ENCODE measurements at places on chromosomes 4 and X.

GRCh38 chrX:153075366-153075765, 3.1 kb downstream of the PNMA6A start:
- no peak for DNase-seq

DNA sequence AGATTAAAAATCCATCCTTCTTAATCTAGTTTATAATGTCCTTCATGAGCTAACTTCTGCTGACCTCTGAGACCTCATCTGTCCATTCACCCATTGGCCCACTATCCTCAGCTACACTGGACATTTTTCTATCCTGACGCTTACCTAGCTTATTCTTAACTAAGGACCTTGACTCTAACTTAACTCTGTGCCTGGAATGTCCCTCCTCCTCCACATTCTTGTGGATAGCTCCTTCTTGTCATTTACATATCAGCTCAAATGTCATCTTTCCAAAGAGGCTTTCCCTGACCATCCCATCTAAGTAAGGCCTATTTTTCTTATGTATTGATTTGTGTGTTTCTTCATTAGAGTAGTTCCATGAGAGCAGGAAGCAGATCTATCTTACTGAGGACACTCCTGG, 54.7 kb downstream of the ATXN3L start:
- no peak for DNase-seq

DNA sequence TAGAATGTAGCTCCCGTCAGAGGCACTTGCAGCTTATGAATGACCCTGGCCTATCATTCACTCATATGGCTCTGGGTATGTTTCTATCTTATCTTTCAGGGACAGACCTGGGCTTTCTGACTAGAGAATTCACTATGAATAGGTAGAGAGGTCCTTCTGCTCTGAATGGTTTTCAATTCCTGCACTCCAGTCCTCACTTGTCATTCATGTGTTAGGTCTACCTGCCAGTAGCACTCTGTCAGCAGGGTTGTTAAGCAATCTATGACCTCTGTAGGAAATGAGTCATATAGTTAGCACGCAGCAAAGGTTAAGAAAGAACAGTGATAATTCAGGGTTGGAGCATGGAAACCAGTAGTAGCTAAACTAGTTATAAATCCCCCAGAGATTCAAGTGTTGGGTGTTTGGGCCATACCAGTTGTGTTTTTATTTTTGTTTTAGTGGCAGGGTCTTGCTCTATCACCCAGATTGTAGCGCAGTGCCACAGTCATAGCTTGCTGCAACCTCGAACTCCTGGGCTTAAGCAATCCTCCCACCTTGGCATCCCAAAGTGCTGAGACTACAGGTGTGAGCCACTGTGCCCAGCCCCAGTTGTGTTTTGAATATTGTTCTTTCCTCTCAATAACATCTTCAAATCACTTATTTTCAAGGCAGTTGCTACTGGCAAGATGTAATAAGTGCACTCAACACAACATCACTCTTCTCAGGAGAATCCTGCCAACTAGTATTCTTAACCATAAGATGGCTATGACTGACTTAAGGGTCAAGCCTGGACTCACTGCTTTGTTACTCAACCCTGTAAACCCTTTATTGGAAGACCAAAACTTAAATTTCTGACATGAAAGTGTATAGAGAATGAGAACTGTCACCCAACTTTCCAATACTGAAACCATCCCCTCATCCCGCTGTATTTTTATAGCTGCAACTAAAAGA, 25.1 kb downstream of the ARL13A start:
- no peak for DNase-seq

- DNase-seq = no peak
Measured at GRCh38 chr4:181018913-181019312, 1224.3 kb upstream of the TENM3 start.

- no peak for DNase-seq
Measured at GRCh38 chr4:12421364-12421763, 992.7 kb upstream of the HS3ST1 start.

- DNase-seq = no peak
Measured at GRCh38 chrX:135327299-135327698, 18.0 kb downstream of the ETDC start.

- DNase-seq = no peak
Measured at GRCh38 chr4:43351970-43352806, 459.7 kb downstream of the GRXCR1 start.

GRCh38 chrX:22063284-22063683, 31.2 kb downstream of the PHEX start:
- no peak for DNase-seq

- no peak for DNase-seq
Measured at GRCh38 chr4:119765951-119766350, 137.3 kb upstream of the PDE5A start.

DNA sequence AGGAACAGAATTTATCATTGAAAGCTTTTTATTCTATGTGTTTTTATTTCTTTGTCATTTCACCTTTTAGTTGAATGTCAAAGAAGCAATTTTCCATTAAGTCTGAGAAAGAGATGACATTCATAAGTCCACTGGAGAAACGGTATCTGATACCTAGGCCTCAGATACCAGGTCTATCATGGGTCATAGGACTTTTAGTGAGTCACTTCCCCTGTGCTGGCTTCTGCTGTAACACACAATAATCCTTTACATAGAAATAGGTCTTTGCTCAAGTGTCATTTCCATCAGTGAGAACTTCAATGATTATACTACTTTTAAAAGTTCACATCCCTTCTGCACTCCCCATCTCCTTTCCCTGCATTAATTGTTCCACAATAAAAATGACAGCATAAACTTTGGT, 125.5 kb upstream of the ARMCX2 start:
- no peak for DNase-seq

DNA sequence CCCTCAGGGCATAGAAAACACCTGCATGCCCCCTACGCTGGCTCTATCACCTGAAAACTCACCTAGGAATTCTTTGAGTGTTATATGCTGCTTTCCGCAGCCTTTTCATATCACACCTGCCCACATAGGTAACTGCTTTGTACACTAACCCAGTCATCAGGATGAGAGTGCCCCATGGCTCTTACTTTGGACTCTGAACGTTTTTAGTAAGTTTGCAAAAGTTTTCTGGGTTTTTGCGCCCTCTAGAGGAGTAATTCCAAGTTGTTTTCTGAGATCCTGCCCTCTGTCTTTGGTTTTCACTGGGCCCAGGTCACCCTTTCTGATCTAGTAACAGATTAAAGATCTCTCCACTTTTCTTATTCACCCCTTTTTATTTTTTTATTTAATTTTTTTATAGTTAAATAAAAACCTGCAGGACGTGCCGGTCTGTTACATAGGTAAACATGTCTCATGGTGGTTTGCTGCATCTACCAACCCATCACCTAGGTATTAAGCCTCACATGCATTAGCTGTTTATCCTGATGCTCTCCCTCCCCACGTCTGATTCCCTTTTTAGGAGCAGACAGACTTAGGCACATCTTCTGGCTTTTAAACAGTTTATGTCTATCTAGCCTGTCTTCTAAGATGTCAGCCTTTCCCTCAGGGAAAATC, 139.2 kb downstream of the NWD2 start:
- no peak for DNase-seq

GRCh38 chr4:1792832-1793495, at the start of gene FGFR3:
Gene FGFR3, plus strand, starts transcription at chr4:1793293. Its CDS starts 642 bp downstream, at chr4:1793935.
- peak; percentile 16 for DNase-seq

DNA sequence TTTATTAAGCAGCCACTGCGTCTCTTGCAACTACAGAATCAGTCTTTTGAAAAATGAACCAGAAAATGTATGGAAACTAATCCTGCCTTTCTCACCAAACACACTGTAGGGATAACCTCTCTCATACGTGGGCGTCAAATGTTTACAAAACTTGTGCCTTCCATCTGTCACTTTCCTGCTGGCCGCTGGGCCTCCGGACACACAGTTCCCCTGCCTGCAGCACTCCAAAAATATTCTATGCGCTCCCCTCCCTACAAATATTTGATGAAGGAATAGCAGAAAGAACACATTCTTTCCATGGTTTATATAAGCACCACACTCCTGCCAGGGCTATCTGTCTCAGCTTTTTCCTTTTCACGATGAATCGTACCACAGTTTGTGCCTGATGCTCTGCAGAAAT, 14.9 kb upstream of the CYTL1 start:
- no peak for DNase-seq

DNA sequence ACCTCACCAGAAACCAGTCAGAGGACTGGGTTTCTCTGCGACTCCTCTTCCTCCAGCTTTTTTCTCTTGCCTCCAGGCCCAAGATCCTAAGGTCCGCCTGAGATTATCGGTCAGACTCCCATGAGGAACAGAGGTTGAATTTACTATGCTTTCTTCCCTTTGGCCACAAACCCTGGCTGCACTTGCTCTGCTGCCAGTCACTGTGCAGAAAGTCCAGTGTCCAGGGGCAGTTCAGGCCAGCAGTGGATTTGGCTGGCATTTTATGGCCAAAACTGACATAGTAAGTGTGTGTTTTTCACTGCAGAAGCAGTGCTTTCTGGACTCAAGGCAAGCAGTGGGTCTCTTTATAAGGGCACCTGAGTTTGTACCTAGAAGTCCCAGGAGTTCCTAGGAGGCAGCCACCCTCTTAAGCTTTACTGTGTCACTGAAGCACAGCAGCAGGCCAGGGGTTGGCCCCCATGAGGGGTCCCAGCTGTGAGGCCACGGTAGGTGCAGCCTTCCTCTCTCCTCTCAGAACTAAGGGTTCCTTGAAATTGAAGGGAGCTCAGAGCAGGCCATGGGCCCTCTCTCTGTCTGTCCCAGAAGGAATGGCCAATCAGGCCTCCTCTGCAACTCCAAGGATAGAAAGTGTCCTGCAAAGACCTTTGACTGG, 3.4 kb downstream of the RTL5 start:
- DNase-seq = no peak

GRCh38 chr4:3287972-3288570, 4.8 kb upstream of the RGS12 start:
- DNase-seq = no peak

DNA sequence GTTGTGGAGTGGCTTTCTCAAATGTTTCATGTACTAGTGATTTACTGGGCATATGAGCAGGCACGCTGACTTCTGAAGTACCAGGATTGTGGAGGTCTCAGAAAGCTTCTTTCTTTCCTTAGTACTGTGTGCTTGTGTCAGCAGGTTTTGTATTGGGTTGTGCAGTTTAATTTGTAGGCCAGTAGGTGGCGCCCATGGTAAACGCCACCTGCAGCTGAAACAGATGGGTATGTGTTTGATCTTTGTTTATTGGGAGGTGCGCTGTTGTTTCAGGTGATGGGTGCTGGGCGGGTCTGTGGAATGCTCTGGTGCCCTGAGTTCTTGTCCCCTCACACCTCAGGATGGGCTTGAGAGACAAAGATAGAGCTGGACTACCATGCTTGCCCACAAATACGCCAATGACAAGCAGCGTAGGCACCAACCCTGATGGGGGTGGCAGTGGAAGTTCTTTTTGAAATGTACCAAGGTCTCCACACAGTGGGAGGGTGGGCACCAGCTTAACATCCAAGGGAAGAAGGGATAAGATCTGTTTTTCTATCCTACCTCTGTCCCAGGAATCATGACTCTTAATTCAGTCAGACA, 141.5 kb downstream of the RPS6KA6 start:
- no peak for DNase-seq

DNA sequence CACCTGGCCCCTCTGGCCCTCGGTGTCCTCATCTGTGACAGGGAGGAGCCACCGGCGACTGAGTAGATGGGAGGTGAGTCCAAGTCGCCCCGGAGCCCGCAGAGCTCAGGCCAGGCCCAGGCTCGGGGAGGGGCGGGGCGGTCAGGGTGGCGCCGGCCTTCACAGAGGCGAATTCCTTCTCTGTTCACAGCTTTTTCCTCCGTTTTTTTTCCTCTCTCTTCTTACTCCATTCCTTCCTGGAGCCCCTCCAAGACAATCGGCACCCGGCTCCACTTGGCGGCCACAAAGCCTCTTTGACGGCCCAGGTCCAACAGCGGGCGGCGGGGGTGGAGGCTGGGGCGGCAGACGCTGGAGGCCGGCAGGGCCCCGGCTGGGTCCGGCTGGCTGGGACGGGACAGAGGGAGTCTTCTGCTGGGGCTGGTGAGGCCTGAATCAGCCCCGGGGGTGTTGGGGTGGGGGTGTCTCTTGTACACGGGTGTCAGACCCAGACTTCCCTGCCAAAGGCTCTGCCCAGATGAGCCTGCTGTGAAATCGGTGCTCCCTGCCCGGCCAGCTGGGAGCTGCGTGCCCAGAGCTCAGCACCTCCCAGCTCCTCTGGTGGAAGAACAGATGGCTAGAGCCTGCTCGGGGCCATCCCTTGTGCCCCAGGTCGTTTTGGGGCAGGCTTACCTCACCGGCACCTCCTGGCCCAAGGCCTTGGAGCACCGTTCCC, 22.6 kb downstream of the FGFRL1 start:
- no peak for DNase-seq

GRCh38 chr4:152968806-152969394, 32.8 kb downstream of the FHDC1 start:
- no peak for DNase-seq

- no peak for DNase-seq
Measured at GRCh38 chr4:82354788-82355187, 19.0 kb downstream of the HNRNPD start.

GRCh38 chrX:116282751-116283150, 112.2 kb downstream of the AGTR2 start:
- DNase-seq = no peak

GRCh38 chr4:141248486-141248885, 27.8 kb downstream of the ZNF330 start:
- DNase-seq = no peak
